HCT116 (cell line): ENCODE measurements at places on chromosomes 2 and 18. TPM values are rescaled to one million over a fixed set of nuclear protein-coding genes. Genes with fewer than 3 reads are reported as not detected.

PROC gene
- not detected for total RNA-seq

G6PC2 gene
- not detected for total RNA-seq

NFE2L2 gene
- total RNA-seq, result 106 TPM

TMEFF2 gene
- not detected for total RNA-seq

HOXD11 gene
- total RNA-seq, result not detected

DNAJC5G gene
- total RNA-seq, result 2.5 TPM
